Right kidney (tissue), 9 donors: ENCODE measurements at places on chromosomes 2 and 18.

GRCh38 chr2:527581-527980, 149.6 kb downstream of the TMEM18 start:
- DNase-seq: no peak

DNA sequence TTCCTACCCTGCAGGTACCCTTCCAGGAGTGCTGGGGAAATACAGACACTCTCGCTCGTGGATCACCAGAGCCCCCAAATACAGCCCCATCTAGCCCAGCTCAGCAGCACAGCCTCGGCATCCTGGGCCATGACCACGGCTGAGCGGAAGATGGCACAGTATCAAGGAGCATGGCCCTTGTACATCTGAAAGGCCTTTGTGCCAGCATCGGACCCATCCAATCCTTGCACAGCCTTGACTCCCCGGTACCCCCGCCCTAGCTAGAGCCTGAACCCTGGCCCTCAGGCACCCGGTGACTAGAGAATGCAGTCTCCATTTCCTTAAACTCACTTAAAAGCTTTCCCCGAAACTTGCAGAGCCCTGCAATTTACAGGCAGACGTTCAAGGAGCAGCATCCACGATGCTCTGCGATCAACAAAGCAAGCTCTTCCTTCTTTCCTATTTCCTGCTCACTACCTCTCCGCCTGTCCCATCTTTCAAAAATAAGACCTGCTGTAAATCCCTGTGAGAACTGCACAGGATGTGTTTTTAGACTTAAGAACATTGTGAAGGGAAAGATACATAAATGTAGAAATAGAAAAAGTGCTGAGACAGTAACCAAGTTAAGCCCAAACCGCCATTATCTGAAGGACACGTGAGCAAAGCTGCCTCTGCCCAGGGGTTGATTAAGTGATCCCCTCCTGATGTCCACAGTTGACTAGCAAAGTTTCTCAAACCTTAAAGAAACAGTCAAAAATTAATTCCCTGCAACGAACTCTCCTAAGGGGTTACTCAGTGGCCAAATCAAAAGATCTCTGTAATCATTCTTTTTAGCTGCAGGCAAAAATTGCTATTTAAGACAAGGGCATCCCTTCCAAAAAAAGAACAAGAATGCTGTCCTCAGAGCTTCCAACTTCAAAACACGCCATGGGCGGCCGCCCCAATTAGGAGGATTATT, 48.5 kb downstream of the ZNF516 start:
- DNase-seq: no peak

DNA sequence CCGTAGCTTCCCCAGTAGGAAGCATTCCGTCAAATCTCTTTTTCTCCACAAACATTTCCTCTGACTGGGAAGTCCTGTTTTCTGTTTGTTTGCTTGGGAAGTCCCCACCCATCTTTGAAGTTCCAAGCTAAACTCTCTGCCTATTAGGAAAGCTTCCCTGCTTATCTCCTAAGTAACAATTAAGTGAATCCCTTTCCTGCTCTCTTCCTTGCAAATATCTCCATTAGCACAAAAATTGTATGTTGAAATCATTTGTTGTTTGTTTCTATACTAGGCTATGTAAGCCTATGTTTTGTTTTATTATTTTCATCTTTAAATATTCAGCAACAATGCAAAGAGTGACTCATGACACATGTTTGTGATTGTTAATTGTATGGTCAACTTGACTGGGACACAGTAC, 812.6 kb upstream of the LRATD1 start:
- DNase-seq: no peak

DNA sequence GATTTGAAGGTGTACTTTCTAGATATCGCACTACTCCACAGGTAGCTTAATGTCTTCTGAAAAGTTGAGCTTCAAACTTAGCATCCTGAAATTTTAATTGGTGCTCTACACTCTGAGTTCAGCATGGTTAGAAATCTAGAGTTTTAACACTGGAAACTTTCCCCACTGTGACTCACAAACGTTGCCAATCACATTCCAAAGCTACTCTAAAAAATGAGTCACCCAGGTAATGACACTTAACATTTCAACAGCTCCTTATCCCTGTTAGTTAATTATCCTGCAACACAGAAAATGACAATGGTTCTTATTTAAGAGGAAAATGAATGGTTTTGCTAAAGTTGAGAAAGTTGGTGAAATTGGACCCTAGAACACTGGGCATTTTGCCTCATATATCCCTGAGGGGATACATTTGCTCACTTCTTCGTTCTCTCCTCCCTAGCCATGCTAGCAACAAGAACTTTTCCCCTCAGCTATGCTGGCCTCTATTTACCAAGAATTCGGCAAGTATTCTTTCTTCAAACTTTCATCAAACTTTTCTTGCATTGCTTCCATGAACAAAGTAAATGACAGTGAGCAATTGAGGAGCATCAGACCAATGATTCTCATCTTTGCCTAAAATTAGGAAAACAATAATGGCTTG, 1024.1 kb upstream of the KLHL29 start:
- no peak for DNase-seq

- DNase-seq: no peak
Observed at GRCh38 chr2:47010176-47010575, 94.6 kb upstream of the MCFD2 start.

DNA sequence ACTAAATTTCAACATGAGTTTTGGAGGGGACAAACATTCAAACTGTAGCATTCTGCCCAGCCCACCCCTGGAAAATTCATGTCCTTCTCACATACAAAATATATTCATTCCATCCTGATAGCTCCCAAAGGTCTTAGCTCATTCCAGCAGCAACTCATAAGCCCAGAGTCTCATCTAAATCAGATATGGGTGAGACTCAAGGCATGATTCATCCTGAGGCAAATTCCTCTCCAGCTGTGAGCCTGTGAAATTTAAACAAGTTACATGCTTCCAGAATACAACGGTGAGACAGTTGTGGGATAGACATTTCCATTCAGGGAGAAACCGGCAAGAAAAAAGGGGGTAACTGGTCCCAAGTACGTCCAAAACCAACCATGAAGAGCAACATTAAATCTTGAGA, 43.5 kb upstream of the FAHD2A start:
- DNase-seq: no peak

GRCh38 chr2:147211484-147211883, 633.3 kb upstream of the ACVR2A start:
- no peak for DNase-seq

- DNase-seq: no peak
Observed at GRCh38 chr2:109085912-109086742, 42.9 kb upstream of the SH3RF3 start.
